Amniotic stem cell (primary cell): ENCODE measurements at places on chromosomes 11 and 22.
A peak's percentile ranks its signal among the peaks of the same experiment; 100 is the strongest.

DNA sequence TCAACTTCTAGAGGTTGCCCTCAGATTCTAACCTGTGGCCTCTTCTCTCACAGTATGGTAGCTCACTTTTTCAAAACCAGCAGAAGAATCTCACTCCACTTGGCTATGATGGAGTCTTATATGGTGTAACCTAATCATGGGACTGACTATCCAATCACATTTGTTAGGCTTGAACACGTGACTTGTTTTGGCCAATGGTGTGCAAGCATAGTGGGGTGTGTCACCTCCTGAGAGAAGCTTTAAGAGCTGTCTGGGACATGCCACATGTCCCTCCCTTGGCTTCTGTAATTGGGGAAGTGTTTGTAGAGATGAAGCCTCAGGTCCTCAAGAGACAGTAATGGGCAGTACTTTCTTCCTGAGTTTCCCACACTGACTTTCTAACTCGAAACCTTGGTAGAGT, 12.8 kb upstream of the SMIM38 start:
- no peak for DNase-seq

DNA sequence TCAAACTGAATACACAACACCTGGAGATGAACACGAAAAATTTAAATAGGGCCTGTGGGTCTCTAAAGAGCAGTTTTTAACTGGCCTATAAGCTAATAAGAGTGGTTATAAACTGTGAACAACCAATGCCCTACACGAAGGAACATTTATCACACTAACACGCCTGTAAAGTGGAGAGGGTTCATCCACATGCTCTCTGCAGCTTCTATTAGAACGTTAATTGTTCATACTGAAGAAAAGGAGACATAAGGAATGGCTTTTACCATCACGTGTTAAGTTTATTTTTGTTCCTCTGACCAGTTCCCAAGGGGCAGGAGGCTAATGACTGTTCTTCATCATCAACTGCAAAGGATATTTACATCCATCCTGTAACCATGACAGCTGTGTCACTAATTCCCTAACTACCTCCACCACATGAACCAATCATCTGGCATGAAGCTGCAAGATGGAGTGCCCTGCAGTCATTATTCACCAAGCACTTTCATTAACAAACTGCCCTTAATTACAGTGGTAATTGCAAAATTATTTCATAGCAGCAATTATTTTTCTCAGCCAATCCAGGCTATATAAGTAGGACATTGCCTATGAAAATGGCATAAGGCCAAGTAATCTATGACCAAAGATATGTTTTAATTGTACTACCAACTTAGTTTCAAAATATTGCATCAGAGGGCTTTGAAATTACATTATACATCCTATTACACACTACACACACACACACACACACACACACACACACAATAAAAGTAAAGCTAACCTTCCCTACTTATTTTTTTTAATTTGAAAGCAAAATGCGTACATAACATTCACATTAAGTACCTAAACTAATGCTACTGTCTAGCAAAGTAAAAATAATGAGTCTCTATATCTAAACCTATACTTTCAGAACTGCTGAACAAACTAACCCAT, 186.7 kb downstream of the CADM1 start:
- no peak for DNase-seq

DNA sequence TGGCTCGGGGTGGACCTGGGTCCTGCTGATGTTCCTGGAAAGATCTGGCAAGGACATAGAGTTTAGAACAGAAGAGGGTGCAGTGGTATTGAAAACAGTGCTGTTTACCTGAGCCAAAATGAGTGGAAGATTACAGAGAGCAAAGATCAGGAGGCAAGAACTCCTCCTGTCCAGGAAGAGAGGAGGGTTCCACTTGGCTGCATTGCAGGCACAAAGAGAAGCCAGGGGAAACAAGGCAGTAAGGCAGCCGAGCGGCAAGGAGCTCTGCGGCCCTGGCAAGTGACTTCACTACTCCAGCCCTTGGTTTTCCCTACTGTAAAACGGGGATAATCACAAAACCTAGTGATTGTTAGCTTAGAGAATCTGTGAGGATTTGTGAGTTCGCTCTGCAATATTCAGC, 3.7 kb upstream of the PACSIN2 start:
- DNase-seq: no peak

DNA sequence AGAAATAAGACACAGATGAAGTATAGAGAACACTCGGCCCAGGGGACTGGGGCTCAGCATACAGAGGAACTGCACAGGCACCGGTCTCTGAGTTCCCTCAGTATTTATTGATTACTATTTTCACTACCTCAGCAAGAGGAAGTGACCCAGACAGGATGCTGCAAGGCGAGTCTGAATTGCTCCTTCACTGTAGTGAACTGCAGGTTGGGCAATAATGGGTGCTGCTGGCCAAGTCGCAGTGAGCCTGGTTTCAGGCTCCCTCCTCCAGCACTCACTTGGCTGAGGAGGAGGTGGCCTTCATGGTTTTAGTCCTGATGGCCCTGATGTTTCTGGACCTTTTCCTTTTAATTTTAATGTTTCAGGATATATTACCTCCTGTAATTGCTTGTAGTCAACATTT, 10.4 kb downstream of the OR52K2 start:
- no peak for DNase-seq

DNA sequence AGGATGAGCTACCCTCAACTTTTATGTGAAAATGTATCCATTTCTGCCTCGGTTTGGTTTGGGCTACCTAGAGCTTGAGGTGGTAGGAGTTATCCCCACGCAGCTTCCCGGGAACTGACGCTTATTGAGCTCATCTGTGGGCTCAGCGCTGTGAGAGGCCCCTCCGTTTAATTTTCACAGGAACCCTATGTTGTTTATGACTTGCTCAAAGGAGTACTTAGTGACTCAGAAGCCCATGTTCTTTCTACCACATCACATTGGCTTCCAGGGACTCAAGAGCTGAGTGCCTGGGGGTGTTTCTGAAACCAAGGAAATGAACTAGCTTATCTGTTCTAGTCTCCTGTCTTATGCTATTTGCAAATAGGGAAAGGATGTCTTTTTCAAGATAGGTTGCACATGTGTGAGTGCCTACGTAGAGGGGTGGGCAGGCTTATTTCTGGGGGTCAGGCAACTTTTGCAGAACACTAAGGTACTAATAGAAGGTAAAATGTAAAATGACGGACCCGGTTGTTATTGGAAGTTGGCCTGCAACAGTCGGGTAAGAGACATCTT, 40.5 kb downstream of the MICAL2 start:
- DNase-seq: peak; percentile 66

GRCh38 chr11:19433791-19434190, 193.0 kb upstream of the E2F8 start:
- DNase-seq: no peak

- no peak for DNase-seq
Observed at GRCh38 chr22:50101870-50102565, 12.2 kb downstream of the MOV10L1 start.

GRCh38 chr22:38706101-38706900, 557 bp downstream of the GTPBP1 start:
- DNase-seq: no peak

DNA sequence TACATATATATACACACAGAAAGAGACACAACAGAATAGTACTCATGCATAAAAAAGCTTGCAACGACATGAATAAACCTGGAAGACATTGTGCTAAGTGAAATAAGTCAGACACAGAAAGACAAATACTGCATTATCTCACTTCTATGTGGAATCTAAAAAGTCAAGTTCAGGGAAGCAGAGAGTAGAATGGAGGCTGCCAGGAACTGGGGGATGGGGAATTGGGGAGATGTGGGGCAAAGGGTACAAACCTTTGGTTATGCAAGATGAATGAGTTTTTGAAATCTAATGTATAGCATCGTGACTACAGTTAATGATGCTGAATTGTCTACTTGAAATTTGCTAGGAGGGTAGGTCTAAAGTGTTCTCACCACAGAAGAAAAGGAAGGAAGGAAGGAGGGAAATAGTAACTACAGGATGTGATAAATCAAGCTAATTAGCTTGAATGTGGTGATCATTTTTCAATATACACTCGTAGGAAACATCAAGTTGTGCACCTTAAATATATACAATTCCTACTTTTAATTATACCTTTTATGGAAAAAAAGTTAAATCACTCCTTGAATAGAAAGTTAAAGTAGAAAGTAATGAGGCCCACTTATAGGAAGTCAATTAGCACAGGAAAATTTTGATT, 33.8 kb downstream of the MMP13 start:
- DNase-seq: no peak

DNA sequence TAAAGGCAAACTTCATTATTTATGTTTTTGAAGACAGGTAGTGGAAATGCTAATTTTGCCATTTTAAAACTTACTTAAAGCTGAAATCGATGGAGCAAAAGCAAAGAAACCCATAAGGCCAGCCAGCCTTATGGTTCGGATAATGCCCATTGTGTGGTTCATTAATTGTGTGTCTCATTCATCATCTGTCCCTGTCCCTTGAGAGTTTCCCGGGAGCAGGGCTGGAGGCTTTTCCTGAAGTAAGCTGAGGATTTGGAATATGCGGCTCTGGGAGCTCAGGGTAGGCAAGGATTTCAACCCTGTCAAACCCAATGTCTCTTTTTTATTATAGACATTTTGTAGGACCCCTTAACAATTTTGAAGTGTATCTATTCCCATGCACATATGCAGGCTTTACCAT, 790.0 kb upstream of the KIRREL3 start:
- no peak for DNase-seq

DNA sequence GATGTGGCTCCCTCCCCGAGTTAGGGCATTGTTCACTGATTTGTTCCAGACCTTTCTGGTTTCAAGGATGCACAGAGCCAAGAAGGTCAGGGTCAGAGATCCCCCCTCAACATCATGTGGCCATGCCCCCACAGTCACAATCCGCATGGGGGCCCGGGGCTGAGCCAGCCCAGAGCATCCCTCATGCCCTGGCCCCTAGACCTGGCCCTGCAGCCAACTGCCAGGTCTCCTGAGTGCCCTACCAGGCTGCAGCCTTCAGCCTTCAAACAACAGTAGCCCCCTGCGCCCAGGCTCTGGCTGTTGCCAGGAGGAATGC, 142.4 kb downstream of the CRYBB2 start:
- no peak for DNase-seq

DNA sequence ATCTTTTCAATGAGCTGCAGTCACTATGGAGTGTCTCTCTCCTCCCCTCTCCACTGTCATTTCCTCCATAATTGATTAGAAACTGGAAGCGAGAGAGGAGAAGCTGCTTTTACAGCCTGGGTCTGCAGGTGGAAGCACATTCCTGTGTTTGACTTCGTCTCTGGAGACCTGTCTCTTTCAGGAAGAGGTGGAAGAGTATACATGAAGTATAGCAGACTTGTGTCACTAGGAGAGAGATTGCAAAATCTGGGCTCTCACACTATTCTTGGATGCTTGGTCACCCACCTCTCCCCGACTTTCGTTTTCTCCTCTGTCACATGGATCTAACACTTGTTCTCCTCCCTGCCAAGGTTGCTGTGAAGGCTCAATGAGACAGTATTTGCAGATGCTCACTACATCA, 323.3 kb downstream of the NTM start:
- DNase-seq: no peak

DNA sequence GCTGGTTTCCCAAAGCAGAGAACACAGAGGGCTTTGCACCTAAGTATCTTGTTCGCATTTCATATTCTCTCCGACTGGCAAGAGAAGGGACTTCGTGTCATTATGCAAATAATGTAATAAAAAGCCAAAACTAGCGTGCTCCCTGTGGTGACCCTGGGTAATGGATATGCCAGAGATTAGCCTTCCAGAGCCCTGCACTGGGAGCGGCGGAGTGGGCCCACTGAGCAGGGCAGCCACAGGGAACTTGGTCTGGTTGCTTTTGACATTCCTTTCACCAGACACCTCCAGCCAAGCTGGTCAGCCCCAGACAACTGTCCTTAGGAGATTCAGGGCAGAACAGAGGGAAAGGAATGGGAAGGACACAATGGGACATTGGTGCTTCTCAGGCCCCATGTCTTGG, 56.1 kb downstream of the FLI1 start:
- DNase-seq: no peak

DNA sequence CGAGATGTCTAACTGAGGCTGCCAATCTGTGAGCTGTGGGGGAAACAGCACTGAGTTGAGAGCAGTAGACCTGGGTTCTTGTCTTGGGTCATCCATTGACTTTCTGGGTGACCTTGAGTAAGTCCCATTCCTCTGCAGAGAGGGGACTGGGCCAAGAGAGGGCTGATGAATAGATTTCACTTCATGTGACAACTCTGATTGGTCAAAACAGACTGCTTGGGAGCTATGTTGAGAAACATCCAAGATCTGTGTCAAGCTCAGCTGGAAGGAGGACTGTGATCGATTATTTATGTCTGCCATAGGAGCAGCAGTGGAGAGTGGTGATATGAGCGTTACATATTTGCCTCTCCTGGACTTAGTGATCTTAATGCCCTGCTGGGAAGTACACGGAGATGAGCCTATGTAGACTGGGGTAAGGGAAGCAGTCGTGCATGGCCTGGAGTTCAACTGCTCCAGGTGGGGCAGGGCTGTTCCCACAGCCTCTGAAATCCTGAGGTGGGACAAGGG, 47.7 kb downstream of the OTOG start:
- no peak for DNase-seq

GRCh38 chr11:48134221-48134922, 82.2 kb upstream of the OR4B1 start:
- DNase-seq: no peak

- DNase-seq: no peak
Observed at GRCh38 chr22:49398646-49399045, 429.0 kb downstream of the BRD1 start.
